Anterior cingulate cortex (tissue), 58 donors: ENCODE measurements at places on chromosomes 12 and 14.

DNA sequence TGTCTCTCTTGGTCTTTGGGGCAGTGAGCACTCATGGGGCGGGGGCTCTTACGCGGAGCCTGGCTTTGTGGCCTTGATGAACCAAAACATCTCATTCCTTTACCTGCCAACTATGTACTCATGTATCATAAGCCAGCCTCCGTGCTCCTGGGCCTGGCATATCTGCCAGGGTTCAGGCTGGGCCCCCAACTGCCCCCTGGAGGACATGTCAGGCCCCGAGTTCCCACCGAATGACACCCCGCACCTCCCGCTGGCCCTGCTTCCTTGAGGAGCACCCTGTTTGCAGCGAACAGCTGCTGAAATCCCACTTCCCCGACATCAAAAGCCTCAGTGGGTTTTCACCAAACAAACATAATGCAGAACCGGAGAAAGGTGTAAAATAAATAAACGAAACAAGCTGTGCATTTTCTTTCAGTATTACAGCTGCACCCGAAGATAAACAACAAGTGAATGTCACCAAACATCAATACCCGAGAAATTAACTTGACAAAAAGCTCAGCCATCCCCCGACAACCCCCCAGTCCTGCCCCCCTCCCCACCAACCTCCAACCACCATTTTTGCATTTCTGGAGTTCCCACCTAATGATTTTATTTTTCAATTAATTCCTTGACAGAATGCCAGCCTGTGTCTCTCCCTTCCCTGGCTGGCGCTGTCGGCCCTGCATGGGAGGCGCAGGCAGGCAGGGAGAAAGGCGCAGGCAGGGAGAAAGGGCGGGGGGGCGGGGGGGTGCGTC is 139.2 kb downstream of the RBM19 start:
- DNase-seq = no peak

DNA sequence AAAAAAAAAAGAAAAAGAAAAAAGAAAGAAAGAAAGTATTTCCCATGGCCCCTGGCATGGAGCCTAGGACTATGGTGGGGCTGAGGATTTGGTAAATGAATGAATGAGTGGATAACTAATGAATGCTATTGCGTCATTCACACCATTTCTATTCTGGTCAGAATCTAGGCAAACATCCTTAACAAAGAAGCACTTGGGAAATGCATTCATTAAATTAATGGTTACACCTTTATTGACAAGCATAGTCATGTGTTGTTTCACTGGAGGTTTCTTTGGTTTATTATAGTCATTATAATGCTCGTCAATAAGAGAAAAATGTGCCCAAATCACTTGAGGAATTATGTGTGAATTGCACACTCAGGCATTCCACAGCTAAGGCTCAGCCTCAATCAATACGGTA is 13.6 kb upstream of the AQP2 start:
- no peak for DNase-seq

- no peak for DNase-seq
These were observed 132.6 kb upstream of the ARHGAP5 start for GRCh38 chr14:31944256-31945073.

- DNase-seq = no peak
These were observed 5.2 kb upstream of the USP15 start for GRCh38 chr12:62254967-62255366.
